OCI-LY7 (cell line): ENCODE measurements at places on chromosomes 5 and 9.
A peak's percentile ranks its signal among the peaks of the same experiment; 100 is the strongest.

DNA sequence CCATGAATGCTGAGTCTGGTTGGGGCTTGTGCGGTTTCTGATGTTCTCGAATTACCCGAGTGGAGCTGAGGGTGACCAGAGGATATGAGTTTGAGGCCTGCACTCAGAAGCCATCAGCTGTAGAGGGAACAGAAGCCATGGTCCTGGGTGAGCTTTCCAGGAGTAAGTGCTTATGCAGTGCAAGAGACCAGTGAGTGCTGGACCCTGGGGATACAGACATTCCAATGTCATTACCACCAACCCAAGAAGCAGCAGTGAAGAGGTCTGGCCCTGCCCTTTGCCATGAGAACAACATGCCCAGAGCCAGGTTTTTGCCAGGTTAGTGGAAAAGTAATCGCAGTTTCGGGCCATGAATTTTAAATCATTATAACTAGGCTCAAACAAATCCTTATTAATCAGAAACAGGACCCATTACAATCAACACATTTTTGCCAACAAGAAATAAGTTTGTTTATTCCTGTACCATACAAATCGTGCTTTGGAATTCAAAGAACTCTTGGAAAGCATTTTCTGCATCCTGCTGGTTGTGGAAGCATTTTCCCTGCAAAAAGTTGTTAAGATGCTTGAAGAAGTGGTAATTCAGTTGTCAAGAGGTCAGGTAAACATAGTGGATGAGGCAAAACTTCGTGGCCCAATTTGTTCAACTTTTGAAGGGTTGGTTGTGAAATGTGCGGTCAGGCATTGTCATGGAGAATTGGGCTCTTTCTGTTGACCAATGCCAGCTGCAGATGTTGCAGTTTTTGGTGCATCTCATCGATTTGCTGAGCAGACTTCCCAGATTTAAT, 154.6 kb downstream of the SYK start:
- no peak for DNase-seq

GRCh38 chr9:130106860-130107233, 53.1 kb downstream of the GPR107 start:
- no peak for DNase-seq

DNA sequence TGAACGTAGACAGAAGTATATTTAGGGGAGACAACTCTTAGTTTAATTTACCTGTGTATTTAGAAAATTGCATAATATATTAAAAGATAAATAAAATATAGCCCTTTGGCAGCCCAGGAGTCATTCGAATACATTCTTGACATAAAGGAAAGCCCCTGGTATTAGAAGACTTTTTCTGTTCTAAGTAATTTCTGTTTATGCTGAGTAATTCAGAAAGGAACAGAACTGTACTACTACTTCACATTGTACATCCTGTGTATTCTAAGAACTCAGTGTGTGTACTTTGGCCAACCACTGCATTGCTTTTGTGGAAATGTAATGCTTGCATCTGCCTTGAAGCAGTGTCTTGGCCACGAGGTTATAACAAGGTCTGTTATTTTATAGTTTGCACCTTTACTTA, 136.4 kb downstream of the KDM4C start:
- DNase-seq, result no peak

GRCh38 chr9:97696803-97697601, at the start of gene XPA:
Gene XPA (minus strand): TSS chr9:97697340. CDS start chr9:97697292, 48 bp downstream.
- DNase-seq, result peak; percentile 96

- DNase-seq, result no peak
These were observed 428.8 kb downstream of the ARHGEF28 start for GRCh38 chr5:74054641-74055421.
